ENCODE measurements at places on chromosomes 2 and 18.

DNA sequence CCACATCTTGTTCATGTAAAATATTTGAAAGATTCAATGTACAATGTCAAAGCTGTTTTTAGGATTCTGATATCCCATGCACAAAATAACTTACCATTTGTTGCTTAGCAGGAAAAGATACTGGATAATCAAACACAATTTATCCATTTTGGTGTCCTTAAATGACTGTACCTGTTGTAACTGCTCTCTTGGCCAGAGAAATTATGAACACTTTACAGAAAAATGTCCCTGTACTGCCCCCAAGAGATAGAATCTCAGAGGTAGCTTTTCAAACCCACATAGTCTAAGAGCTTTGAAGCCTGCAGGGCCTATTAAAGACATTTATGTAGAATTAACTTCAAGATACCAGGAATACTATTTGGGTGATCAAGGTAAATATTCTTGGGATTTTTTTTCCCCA is 12.2 kb upstream of the ME2 start:
- no peak for DNase-seq

- peak; percentile 50 for DNase-seq
Observed at GRCh38 chr2:29063646-29064345, 10.5 kb downstream of the PCARE start.

DNA sequence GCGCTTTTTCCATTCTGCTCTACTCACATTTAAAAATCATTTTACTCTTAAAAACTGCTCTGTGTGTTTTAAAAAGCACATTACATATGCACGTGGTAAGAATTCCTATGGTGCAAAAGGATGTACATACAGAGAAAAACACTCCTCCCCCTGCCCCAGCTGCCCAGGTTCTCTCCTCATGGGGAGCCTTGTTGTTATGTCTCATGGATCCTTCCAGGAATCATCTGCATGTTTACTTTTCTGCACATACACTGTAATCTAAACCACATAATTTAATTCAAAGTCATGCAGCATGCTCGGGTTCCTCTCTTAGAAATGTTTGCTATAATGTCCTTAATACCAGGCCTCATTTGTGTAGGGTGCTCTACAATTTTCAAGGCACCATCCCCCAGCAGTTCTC is 243.3 kb downstream of the LOXHD1 start:
- DNase-seq, result no peak

DNA sequence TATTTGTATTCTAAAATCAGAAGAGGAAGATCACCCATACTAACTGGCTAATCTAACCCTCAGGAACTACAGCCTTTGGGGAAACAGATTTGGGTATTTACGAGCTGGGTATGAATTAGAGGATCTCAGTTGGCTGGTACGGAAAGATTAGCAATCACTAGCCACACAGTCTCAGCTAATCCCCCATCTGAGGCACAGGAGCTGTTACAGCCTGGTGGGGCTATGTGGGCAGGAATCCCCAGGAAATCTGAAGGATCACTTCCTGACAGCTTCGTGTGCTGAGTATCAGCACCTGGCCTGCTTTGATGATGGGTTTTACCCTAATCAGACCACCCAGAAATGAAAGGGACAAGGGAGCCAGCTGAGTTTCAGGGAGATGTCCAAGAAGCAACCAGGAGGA is 206.3 kb downstream of the AFF3 start:
- peak; percentile 62 for DNase-seq

Measured in islet precursor cell (in vitro differentiated cells).